AG08396 (cell line): ENCODE measurements at places on chromosomes 3 and 15.
A peak's percentile ranks its signal among the peaks of the same experiment; 100 is the strongest.

- no peak for DNase-seq
These were observed 45.3 kb upstream of the EIF5A2 start for GRCh38 chr3:170953736-170954135.

DNA sequence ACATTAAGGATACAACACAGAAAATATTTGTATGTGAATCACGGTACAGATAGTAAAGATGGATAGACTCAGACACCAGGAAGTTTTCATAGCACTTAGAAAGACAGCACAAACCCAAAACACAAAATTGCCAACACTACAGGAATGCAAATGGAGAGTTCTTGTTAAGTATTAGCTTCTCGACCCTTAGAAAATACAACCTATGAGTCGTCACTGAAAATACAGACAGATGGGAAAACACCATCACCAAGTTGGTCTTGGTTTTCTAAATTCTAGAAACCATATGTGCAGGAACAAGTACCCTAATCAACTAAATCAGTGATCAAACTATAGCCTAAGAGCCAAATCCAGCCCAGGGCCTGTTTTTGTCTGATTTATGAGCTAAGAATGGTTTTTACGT lies 50.7 kb downstream of the PEAK1 start:
- no peak for DNase-seq

GRCh38 chr3:128425846-128426127 lies 40.9 kb downstream of the DNAJB8 start:
- DNase-seq = no peak

GRCh38 chr3:126510308-126510910 lies 7.2 kb downstream of the UROC1 start:
- DNase-seq = no peak

GRCh38 chr15:74525309-74525708 lies 15.7 kb upstream of the ARID3B start:
- DNase-seq = no peak

DNA sequence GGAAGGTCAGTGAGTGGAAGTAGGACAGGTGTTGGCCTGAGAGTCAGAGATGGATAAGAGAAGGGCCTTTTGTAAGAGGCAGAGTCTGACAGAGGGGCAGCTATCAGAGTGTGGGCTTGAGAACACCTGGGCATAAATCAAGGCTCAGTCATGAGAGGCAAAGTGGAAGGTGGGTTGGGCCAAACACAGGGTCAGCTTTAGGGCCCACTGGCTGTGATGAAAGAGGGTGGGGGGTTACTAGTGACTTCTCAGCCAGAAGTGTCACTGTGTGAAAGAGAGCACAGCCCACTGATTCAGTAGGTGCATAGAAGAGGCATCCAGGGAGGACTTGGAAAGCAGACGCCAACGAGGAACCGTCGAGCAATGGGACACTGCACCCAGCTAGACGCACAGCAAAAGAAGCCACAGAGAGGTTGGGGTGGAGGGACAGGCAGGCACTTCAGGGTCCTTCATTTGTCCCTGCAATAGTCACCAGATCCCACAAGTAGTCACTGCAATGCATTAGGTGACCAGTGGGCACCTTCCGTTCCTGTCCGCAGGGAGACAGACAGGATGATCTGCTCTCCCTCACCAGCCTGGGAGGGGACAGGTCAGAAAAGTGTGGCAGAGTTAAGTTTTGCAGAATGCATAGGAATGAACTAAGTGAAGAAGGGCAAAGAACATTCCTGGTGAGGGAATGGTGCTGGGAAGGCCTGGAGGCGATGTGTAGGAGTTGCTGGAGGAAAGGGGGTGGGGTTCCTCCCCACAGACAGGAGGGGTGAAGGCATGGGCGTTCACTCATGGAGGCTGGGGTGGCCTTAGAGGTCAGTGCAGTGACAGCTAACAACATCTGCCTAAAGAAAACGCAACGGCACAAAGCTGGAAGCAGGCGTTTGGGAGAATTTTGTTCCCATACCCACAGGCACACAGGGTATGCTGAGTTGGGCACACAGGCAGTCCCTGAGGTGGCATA lies 36.3 kb downstream of the MESD start:
- no peak for DNase-seq

GRCh38 chr15:44308415-44308814 lies 19.9 kb downstream of the GOLM2 start:
- no peak for DNase-seq

DNA sequence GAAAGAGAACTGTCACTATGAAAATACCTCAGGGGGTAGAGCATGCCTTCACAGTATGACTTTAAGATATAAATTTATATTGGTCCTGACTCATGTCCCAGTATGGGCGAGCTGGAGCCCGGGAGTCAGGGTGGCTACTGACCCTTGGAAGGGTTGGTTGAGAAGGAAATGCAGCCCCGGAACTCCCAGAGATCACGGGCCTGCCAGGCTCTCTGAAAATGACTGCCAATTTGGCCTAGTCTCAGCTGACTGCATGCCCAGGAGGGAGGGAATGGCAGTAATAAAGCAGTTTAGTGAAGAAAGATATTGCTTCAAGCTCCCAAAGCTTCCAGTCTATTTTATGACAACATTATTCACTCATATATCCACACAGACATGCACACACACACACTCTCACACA lies 299.0 kb downstream of the NR2F2 start:
- no peak for DNase-seq

GRCh38 chr3:195908694-195909581 lies 587 bp upstream of the TNK2 start:
- DNase-seq = peak; percentile 72

- peak; percentile 82 for DNase-seq
These were observed 5.0 kb downstream of the FAM219B start for GRCh38 chr15:74901612-74902063.

GRCh38 chr3:168249550-168250414 lies 154.1 kb upstream of the GOLIM4 start:
- peak; percentile 83 for DNase-seq

DNA sequence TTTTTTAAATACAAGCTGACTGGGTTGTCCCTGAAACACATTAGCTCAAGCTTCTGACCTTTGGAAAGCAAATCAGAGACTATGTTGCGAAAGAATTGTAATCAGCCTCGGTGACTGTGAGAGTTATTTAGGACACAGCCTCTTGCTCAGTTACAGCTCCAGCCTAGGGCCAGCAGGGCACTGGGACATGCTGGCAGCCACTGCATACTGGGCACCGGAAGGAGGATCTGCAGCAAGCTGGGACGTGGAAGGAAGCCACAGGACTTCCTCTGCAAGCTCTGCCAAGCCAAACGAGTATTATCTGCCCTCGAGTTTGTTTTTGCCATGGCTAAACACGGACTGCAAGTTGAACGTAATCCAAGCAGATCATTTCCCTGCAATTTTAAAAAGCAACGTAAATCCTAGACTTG lies 24.4 kb upstream of the COPG1 start:
- DNase-seq = peak; percentile 70

- DNase-seq = peak; percentile 15
These were observed 55.4 kb downstream of the SETD2 start for GRCh38 chr3:47108546-47108945.

- peak; percentile 10 for DNase-seq
These were observed 8.5 kb upstream of the OXTR start for GRCh38 chr3:8777978-8778267.

DNA sequence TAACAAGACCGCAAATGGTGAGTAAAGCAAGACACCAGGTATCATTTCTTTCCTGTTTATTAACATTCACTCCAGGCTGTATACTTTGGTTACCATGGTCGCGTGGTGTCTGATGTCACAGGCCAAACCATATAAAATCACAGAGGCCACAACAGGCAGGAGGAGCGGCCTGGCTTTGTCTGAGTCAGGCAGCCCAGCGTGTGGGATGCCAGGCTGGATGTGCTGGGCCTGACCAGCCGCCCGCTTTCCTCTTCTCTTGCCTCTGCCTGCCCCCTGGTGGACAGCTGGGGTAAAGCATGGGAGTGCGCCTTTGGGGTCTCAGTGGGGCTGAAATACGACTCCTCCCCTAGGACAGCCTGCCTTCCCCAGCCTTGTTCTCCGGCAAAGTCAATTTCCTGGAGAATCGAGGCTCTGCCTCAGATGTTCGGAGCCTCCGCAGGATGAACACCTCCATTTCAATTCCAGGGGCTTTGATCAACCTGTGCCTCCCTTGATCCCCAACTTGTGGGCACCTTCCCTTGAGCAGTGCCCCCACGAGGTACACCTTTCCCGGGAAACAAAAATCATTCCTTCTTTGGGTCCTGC lies 78.2 kb downstream of the CCNL1 start:
- peak; percentile 90 for DNase-seq

- DNase-seq = no peak
These were observed 563.5 kb upstream of the CCDC54 start for GRCh38 chr3:106813742-106814141.

- no peak for DNase-seq
These were observed 319.9 kb upstream of the GBE1 start for GRCh38 chr3:82081351-82081750.

- DNase-seq = no peak
These were observed 78.8 kb upstream of the SETMAR start for GRCh38 chr3:4224331-4224730.

DNA sequence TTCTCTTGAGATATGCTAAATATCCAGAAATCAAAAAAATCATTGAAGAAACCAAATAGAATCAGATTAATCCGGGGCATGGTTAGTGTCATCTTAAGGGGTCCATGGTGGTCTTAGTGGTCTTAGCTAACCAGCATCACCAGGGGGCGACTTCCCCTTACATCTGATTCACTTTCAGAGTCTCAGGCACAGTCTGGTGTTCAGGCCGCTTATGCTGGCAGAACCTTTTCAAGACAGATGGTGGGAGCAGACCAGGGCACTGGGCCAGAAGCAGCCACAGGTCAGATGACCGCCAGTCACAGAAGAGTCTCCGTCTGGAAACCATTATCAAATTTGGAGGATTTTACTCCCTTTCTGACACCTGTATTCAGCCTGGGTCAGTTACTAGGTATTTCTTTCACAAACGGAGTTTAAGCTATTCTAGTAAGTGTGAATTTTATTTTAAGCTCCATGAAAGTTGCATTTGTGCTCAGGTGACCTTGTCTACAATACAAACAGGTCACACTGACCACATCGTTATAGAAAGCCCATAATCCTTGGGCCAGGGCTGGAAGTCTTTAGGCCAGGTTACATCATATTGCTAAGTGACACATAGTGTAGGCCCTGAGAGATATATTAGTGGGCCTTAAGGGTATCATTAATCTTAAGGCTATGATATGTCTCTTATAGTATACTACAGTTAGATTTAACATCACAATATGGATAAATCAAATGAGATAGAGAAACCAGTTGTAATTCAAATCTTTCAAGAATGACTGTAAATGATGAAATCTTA lies 365.5 kb downstream of the GBE1 start:
- DNase-seq = no peak

DNA sequence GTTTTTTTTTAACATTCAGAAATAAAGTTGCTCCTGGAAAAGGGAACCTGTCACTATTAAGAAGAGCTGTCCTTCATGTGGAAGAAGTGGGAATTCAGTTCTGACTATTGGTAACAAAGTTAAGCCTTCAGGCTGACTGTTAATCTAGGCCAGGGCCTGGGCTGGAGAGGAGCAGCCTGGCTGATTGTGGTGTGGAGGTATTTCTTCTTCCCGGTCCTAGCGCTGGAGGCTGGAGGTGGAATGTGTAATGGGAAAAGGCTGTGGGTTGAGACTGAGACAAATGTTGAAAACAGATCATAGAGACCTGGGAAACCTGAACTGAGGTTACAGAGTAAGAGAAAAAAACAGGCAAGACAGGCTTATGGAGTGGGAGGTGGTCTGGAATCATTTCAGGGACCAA lies 23.8 kb upstream of the SH3BP5 start:
- no peak for DNase-seq

GRCh38 chr3:99896482-99896881 lies 78.8 kb downstream of the CMSS1 start:
- DNase-seq = no peak

DNA sequence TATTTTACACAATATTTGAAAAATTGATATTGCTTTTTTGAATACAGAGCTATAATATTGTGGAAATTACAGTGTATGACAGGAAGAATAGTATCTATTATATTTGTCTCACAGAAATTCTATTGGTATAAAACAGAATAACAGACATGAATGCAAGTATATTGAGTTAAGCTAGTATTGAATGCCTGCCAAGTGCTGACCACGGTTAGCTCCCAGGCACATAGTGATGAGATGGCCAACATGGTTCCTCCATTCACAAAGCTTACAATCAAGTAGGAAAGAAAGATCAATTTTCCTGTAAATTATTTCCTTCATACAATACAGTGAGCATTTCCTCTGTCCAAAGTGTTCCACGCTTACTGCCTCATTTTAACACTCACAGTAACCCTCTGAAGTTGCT lies 67.6 kb downstream of the TP63 start:
- DNase-seq = no peak

DNA sequence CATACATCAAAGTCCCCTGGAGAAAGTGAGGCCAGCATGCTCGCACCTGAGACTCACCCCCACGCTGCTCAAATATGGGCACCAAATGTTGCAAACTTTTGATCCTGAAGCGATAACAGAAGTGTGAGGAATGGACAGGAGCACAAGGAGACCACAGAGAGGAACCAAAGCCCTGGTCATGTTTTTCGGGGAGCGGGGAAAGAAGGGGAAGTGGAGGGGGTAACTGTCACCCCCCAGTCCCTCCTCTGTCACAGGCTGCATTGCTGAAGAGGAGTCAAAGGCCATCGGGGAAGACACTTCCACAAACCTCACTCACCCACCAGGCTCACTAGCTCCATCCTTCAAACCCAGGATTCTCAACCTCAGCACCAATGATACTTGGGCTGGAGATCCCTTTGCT lies 182.4 kb downstream of the UACA start:
- DNase-seq = no peak

DNA sequence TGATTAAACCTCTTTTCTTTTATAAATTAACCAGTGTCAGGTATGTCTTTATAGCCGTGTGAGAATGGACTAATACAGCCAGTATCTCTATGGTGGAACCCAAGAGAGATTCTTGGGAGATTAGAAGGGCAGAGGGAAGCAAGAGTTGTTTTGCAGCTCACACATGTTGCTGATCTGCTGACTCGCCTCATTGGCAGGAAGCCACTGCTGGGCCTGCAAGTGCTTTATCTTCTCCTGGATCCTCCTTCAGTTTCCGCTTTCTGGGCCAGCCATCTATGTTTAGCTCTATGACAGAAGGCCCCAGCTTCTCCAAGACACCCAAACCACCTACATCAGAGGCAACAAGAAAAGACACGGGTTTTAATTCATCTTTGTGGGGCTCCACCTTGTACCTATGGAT lies 23.4 kb upstream of the GALNT15 start:
- peak; percentile 56 for DNase-seq

- no peak for DNase-seq
These were observed 4.8 kb upstream of the AVEN start for GRCh38 chr15:34043813-34044212.

- DNase-seq = peak; percentile 54
These were observed 42.3 kb upstream of the RAB6B start for GRCh38 chr3:133937756-133938601.

- no peak for DNase-seq
These were observed 23.2 kb upstream of the PIGZ start for GRCh38 chr3:196991581-196992460.

GRCh38 chr15:77630956-77631744 lies 1.6 kb downstream of the LINGO1 start:
- DNase-seq = no peak

DNA sequence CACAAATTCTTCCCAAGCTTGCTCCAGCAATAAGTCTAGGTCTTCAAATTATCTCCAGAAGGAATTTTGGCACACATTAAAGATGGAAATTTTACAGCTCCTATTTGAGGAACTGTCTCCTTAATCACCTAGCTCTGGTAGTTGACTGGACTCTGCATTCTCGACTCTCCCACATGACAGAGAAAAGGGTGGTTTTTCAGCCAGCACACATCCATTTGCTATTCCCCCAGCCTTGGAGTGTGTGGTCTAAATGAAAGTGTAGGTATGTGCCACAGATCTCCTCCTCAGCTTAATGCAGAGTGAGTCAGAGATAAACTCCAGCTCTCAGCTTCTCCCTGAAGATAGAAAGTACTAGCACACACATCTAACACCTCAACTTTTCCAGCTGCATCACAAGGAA lies 62.2 kb upstream of the ALCAM start:
- peak; percentile 8 for DNase-seq
